ENCODE measurements at places on chromosomes 3 and 15.

- DNase-seq: no peak
Measured at GRCh38 chr3:107450254-107450893, 72.4 kb upstream of the BBX start.

- no peak for DNase-seq
Measured at GRCh38 chr15:45328663-45329062, 49.7 kb downstream of the GATM start.

DNA sequence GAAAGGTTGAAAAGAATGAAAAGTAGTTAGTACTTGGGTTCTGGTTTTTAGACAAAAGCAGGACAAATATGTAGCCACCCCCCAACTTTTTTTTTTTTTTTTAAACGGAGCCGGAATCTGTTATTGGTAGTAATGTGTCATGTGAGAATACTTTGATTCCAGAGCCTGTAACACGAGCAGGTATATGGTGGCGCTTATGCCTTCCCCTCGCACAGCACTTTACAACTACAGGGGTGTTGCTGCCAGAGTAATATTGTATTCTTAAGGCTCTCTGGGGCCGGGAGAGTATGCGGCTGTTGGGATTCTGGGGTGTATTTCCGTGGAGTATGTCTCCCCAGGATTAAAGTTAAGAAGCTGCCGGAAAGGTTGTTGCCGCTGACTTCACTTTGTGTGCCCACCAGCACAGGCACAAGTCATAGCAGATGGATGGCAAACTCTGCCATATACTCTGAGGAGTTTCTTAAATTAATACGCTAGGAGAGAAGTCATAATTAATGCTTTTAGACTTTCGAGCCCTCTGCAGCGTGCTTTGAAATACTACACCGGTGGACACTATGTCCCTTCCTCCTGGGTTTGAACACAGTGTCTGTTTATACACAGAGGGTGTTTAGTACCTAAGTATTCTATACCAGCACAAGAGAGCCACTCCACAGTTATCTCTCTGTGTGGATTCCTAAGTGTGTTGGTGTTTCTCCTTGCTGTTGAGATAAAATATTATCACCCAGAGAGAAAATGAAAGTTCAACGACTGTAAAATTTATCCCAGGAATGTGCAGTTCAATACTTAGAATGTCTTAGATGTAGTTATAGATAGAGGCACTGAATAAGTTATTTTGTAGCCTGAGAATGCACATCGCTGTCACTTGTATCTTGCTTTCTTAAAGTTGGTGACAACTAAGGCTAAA, 1.4 kb downstream of the MBNL1 start:
- peak; percentile 25 for DNase-seq

DNA sequence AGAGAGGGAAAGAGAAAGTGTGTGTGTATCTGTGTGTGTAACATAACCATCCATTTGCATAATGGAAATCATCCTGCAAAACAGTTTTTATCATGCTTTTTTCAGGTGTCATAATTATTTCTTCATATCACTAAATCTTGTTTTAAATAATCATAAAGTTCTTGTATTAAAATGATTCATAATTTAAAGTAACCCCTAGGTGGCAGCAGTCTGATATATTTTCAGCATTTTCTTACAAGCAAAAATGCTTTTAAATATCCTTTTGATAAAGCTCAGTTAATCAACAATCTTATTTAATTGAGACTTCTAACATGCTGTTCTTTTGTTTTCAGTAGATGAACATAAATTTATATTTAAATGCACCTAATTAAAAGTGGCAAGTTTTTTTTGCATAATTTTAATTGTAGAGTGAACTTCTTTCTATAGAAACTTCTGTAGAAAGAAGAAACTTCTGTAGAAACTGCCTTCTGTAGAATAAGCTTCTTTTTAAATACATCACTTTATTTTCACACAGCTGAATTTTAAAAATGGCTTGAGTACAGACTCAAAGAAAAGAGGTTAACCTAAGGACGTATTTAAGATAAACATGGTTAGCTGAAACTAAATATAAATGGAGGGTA, 72.5 kb downstream of the OPA1 start:
- no peak for DNase-seq

GRCh38 chr3:32848215-32848614, 30.4 kb downstream of the TRIM71 start:
- DNase-seq: peak; percentile 72

GRCh38 chr3:54146506-54147239, 24.3 kb downstream of the CACNA2D3 start:
- DNase-seq: peak; percentile 82

DNA sequence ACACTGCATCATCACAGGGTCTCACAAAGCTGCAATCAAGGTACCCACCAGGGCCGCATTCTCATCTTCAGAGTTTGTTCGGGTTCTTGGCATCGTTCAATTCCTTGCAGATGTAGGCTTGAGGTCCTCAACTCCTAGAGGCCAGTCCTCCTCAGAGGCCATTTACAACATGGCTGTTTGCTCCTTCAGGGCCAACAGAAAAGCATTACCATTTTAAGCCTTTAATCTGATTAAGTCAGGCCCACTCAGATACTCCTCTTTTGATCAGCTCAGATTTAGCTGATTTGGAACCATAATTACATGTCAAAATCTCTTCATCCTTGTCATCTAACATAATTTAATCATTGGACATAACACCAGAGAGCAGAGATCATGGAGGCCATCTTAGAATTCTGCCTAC, 55.4 kb downstream of the BFSP2 start:
- DNase-seq: no peak

GRCh38 chr15:42447599-42447998, 43.3 kb downstream of the ZNF106 start:
- DNase-seq: no peak

DNA sequence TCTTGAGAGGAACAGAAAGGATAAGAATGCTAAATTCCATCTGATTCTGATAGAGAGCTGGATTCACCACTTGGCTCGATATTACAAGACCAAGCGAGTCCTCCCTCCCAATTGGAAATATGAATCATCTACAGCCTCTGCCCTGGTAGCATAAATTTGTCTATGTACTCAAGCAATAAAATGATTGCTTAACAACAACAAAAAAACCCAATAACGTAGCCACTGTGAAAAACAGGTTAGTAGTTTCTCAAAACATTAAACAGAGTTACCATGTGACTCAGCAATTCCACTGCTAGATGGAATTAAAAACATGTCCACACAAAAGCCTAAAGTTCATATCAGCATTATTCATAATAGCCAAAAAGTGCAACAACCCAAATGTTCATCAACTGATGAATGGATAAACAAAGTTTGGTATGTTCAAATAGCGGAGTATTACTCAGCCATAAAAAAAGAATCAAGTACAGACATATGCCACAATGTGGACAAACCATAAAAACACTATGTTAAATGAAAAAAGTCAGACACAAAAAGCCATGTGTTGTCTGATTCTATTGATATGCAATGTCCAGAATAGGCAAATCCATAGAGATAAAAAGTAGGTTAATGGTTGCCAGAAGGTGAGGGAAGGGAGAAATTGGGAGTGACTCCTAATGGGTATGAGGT, 16.8 kb downstream of the BCL2L10 start:
- DNase-seq: no peak

DNA sequence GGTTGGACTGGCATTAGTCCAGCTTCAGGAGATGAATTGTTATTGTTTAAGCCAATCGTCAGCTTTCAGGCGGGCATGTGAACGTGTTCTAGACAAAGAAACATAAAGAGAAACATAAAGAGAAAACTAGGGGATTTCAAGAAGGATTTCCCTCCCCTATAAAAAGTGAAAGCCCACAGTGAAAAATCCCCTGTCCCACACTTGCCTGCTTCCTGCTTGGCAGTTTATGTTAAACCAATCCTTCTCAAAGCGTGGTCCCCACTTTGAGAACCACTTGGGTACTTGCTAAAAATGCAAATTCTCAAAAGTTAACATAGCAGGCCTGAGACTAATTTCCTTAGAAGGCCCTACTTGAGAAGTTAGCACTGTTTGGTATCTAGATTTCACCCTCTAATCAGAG, 293.0 kb upstream of the SOX14 start:
- no peak for DNase-seq

DNA sequence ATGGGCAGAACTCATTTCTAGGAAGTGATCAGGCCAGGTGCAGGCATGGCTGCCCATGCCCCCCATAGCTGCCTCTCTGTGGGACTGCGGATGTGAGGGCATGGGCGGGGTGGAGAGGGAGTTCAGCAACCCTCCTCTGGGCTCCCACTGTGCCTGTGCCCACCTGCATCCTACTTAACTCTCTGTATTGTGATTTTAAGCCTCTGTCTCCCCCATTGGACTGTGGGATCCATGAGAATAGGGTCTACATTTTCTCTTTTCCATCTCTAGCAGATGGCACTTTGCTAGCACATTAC, 194.3 kb downstream of the CHST2 start:
- no peak for DNase-seq

DNA sequence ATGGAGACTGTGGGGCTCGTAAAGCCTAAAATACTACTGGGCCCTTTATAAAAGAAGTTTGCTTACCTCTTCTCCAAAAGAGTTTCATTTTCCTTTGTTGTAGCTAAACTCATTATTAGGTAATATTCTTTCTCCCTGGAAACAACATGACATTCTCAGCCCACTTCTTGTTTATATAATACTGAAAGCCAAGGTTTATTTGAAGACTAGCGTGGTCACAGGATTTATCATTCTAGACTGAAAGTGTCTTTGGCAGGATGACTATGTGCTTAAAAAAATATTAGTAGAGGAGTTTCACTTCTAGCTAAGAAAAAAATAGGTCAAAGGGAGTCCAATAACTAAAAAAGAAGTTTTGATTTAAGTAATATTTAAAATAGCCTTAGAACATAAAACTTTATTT, 1085.2 kb upstream of the CADM2 start:
- DNase-seq: no peak

DNA sequence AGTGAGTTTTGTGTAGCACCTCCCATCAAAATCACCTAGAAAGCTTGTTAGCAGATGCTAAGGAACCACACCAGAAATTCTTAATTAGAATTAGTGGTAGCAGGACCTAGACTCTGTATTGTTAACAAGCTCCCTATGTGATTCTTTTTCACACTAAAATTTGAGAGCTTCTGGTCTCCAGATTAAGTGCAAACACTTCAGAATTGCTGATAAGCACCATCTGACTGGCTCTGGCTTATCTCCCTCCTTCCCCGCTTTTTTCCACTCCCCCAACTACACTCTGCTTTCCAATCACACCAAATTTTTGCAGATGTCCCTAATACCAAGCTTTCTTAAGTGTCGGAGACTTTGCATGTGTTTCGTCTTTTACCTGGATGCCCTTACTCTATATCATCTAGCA, 410.1 kb upstream of the DPH6 start:
- DNase-seq: no peak

DNA sequence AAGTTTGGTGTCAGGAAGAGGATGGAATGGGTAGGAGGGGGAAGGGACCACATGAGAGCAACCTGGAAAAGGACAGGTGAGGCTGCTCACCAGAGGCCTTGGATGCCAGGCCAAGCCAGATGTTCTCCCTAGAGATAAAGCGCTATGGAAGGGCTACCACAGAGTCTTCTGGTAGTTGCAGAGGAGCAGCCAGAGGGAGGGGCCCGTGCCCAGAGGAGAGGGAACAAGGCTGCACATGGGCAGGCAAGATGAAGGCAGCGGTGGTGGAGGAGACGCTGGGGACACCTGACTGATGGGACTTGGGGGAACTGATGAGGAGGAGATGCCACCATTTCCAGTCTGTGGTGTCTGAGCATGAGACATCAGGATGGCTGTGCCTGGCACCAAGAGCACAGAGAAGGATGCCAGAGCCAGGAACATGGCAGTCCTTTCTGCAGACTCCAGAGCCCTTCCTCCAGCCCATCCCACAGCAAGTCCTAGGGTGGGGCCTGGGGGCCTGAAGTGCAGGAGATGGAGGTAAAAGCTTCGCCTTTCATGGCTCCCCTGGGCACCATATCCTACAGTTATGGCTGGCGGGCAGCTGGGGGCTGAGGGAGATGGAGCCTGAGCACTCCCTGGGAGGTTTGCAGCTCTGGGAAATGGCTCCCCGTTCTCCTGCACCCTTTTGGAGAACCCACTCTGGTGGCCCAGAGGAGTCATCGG, 103.0 kb downstream of the ETFA start:
- no peak for DNase-seq

- DNase-seq: no peak
Measured at GRCh38 chr3:191170097-191170496, 28.9 kb upstream of the OSTN start.

- no peak for DNase-seq
Measured at GRCh38 chr3:151210676-151211381, 7.8 kb upstream of the GPR171 start.

GRCh38 chr3:197499427-197499826, 56.3 kb downstream of the BDH1 start:
- no peak for DNase-seq

All from ELF-1 (cell line).